ENCODE measurements at places on chromosomes 7 and 10.

DNA sequence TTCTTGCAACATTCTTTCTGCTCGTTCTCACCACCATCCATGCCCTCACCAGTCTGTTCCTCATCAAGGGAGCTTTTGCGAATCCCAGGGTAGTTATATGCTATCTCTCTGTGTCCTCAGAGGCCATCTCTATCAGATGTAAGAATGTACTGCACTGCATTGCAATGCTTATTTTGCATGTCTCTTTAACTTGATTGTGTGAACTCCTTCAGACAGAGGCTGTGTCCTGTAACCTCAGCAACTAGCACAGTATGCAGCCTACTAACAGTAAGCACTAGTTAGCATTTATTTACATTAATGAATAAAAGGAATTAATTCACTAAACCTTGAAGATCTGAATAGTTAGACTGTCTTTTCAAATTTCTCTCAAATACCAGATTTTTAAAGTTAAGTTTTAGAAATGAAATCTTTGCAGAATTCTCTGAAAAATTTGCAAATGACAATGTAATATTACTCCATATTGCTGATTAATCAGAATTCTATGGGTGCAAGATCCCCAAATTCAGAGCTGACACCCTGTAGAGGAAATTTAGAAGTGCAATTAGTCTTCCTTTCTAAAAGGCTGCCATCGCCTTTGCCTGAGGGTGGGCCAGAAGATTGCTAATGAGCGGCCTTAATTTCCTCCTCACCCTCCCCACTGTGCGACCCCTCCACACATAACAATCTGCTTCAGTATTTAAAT is 10.3 kb upstream of the LHFPL3 start:
- no peak for DNase-seq

- no peak for DNase-seq
These were observed 171.3 kb downstream of the MAGI2 start for GRCh38 chr7:79282070-79282694.

- DNase-seq = no peak
These were observed 85.2 kb downstream of the TNS3 start for GRCh38 chr7:47496666-47497065.

DNA sequence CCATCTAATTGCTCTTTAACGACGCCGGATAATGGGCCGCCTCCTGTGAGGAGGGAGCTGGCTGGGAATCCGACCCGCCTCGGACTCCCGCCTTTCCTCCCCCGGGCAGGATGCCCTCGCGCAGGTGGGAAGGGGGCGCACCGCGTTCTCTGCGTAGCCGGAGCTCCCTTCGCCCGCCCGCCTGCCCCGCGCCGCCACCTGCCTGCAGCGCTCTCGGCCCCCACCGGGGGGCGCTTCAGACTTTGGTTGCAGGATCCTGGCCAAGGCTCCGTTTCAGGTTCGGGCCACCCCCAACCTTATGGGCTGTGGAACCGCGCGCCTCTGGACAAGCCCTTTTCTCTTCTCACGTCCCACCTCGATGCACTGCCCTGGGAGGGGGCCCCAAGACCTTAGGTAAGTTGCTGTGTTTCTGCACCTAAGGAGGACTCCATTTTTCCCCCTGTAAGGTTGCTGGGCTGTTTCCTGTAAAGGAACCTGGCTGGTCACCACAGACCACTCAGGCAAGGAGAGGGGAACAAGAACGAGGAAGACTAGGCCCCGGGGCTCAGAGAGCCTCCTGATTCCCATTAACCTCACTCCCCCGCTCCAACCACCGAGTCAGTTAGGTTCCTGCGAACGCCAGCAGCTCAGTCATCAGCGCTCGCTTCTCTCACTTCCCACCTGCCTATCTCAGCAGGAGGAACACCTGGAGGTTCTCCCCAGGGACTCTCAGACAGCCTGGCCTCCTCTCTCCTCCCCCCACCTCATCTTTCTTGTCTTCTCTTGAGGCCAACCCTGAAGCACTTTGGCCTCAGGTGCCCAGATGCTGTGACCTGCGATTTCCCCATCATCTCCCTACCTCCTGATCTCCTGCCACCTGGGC is 11.3 kb upstream of the KAZALD1 start:
- DNase-seq = no peak

DNA sequence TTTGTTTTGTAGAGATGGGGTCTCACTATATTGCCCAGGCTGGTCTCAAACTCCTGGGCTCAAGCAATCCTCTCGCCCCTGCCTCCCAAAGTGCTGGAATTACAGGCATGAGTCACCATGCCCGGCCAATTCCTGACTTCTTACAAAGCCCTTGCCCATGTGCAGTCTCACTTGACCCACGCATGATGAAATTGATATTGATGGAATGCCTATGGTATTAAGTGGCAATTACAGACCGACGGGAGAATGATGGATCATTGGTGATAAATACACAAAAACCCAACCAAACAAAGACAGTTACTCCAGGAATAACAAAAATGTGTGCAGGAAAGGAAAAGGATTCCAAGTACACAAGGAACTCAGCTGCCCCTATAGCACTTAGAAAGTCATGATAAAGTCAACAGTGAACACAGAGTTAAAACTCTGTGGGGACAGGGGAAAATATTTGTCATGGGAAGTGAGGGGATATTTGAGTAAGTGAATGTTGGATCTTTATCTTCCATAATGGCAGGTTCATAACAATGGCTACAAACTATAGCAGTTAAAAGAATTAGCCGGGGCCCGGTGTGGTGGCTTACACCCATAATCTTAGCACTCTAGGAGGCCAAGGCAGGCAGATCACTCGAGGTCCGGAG is 21.6 kb downstream of the HIP1 start:
- DNase-seq = no peak

GRCh38 chr10:100372415-100373297 is 25.6 kb downstream of the SCD start:
- no peak for DNase-seq

DNA sequence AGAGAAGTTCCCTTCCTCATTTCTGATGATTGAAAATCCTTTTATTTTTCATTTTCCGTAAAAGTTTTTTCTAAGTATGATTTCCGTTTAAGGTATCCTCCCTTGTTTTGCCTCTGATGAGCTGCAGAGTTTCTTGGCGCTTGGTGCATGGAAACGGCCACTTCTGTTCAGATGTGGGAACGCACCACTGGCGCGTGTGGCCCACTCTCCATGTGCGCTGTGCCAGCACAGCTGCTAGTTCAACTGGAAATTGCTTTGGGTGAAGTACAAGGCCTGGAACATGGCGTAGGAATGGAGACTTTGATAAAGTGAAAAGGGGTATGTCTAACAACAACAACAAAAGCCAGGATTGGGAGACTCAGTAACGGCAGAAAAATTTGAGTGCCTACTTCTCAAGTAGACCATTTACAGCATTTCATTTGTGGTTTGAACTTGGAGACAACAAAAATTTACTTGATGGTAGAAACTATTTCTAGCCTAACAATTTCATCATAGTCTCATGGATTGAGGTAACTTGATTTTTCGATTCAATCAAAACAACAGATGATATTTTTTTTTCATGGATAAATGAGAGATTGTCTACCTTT is 364.2 kb downstream of the SUGCT start:
- no peak for DNase-seq

- DNase-seq = no peak
These were observed 31.8 kb downstream of the NEUROG3 start for GRCh38 chr10:69541463-69541862.

DNA sequence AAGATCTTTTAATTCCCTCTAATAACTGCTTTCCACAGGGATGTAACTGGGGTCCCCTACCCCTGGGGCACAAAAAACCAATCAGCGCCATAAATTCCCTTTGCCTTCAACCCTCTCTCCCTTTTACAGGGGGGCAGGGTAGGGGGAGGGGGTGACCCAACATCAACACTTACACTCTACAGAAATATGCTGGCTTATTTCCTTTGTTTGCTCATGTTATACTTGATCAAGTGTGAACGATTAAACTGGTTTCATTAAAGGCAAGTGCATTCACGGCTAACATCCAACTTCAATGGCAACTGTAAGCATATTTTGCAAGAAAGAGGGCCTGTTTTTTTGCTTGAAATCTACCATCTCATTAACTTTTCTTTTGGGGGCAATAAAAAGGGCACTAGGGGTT is 2.9 kb downstream of the CTBP2 start:
- no peak for DNase-seq

- DNase-seq = no peak
These were observed 2.9 kb upstream of the ZNF33A start for GRCh38 chr10:38007551-38007950.

GRCh38 chr7:42686594-42687156 is 225.2 kb downstream of the C7orf25 start:
- DNase-seq = no peak

DNA sequence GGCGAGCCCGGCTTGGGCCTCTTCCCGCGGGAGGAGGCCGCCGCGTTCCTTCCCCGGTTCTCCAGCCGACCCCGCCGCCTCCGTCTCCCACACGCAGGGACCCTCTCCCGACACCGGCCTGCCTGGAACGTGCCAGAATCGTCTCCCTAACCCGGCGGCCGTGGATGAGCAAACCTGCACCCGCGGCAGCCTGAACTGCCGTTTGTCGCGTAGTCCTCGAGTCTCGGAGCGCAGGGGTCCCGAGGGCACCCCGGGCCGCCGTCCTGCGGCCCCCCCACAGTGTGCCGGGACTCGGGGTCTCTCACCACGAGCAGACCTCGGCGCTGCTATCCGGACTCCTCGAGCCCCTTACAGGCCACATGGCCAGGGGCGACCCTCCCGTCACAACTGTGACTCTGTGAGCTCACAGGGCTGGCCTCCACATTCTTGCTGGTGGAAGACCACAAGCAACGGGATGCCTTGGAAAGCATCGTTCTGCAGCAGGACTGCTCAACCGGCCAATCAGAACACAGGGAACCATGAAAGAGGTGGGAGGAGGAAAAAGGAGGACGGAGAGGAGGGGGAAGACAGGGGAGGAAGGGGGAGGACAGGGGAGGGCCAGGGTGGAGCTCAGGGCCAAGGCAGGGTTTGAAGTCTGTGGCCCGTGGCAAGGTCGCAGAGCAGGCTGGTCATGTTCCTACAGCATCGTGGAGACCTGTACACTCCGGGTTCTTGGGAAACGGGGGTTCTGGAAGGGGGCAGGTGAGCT is 276.9 kb downstream of the DNAJB6 start:
- no peak for DNase-seq

DNA sequence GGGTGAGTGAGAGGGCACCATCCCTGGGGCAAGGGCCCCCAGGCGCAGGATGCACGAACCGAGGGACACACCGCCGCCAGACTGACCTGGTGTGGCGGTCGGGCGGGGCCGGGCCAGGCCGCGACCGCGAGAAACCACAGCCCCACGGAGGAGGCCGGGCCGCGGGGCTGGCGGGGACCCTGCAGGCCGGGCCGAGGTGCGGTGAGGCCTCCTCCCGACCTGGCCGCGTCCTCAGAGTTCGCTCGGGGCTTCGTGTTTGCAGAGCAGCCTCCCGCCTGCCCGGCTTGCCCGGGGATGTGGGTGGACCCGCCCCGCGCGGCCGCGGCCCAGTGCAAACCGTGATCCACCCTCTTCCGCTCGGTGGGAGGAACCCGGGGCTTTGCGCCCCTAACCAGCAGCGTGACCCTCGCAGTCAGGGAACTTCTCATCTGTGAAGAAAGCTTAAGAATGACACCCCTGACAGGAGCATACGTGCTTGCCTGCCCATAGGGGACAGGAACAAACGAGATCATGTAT is 20.6 kb upstream of the HOXA13 start:
- DNase-seq = no peak

DNA sequence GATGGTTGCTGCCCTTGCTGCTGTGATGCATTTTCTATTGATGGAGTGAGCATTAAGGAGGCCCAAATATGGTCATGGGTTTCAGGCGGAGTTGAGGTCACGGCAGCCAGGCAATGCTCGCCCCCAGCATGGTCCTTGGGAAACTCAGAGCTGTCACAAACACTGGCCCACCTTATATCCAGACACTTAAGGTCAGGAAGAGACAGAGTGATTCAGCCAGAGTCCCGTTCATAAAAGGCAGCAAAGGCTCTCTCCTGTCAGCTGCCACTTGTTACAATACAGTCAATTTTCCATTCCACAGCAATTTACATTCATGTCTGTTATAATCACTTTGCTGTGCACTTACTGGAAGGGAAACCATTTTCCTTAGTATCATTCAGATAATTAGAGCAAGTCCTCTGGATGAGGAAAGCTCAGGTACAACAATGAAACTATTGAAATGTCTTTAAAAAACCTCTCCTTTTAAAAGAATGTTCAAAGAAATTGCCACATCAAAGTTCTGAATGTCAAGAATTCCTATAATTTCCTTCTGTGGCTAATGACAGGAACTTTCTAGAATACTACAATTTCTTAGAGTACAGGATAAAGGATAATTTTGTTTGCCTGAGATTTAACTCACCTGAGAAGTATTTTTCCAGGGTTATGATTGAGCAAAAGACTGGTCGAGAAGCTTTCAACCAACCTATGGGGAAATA is 14.8 kb upstream of the ANKRD1 start:
- no peak for DNase-seq

DNA sequence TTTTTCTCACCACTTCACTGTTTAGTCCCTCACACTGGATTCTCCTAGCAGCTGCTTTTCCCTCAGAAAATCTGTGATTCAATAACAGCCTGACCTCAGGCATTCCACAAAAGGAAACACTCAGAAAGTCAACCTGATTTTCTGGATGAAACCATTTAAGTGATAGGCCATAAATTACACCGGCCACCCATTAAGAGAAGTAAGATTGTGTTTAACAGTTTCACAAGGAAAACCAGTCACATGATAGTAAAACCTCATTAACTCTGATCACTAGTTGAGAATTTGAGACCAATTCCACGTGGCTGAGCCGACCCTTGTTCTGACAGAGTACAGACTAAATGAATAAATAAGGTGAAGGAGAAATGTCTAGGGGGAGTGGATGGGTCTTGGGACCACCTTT is 7.7 kb downstream of the GRM8 start:
- no peak for DNase-seq

DNA sequence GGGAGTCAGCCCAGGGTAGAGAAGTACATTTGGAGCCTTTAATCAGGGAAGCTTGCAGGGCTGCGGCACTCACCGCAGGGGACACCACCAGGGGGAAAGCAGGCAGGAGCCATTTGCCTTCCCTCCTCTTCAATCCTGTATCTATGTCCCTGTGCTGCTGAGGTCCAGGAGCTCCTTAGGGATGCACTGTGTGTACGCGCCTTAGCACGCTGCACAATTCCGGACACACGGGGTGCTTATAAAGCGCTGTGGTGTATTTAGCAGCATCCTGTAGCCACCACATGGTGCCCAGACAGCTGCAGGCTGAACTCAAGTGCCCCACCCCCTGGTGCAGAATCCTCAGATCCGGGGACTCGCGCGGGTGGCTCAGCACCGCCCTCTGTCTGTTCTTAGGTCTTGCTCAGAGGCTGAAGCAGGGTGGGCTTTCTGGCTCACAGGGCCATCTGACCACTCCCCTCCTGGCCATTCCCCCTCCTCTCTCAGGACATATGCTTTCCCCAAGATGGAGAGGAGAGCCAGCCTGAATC is 421.4 kb downstream of the SDK1 start:
- no peak for DNase-seq

DNA sequence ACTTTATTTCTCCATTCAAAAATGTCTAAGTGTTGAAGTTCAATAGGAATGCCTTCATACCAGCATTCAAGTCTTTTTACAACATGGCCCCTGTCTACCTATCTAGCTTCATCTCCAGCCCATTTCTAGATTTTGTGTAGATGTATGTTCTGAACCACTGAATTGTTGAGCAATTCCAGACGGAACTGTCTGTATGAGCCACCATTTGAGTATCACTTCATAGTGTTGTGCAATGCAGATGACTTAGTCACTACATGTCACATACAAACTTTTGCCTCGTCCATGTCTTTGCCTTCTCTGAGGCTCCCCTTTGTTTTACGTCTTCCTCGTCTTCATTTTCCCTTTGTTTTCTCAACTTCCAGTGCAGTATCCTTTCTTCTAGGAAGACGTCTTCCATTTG is 118.1 kb downstream of the INHBA start:
- DNase-seq = no peak

GRCh38 chr7:31004393-31004792 is 40.6 kb downstream of the GHRHR start:
- DNase-seq = no peak

GRCh38 chr10:105699504-105699903 is 1058.4 kb downstream of the SORCS3 start:
- no peak for DNase-seq
